Kidney (tissue), 22 donors: ENCODE measurements at places on chromosomes 5 and 9. TPM values are rescaled to one million over a fixed set of nuclear protein-coding genes. Genes with fewer than 3 reads are reported as not detected.

DNA sequence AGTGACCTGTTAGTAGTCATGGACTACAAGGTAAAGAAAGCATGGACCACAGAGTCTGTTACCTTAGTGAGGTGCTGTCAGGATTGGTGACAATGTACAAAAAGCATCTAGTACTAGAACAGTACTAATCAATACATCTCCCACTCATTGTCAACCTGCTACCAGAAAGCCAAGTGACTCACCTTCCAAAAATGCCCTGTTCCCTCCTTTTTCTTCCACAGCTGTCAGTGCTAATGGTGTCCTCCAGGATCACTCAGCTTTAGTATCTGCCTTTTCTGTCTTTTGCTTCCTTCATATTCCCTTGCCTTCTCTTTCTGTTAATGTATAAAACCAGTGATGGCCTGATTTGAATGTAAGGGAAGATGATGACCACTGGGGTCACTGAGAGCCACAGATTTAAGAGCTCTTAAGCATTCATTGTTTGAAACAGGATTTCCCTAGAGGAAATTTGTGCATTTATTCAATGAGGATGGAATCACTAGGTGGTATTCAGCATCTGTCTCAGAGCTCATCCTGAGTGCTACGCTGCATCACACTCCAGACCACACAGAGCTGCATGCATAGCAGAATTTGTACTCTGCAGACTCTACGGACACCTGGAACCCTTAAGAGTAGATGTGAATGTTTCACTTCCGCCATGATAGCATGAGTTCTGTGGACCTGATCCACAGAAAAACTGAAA, 71.0 kb downstream of the SV2C start:
- no peak for DNase-seq

GRCh38 chr5:10604975-10605374, 41.1 kb downstream of the ANKRD33B start:
- DNase-seq, result no peak

The PHF24 gene
- polyA plus RNA-seq, result 0.09 TPM

The ANXA2R gene
- 2.0 TPM for polyA plus RNA-seq

The MSX2 gene
- 0.37 TPM for polyA plus RNA-seq
